WTC11 (cell line): ENCODE measurements at places on chromosomes 2 and 18.
A peak's percentile ranks its signal among the peaks of the same experiment; 100 is the strongest.

GRCh38 chr2:55918856-55919255 lies 4.7 kb downstream of the EFEMP1 start:
- no peak overlapping the region for H3K4me3 ChIP-seq
- DNase-seq: no peak
- peaks cover 2% of the 10 kb centered on the region; the same call in 1 of the 2 replicates for H3K36me3 ChIP-seq
- peaks cover 15% of the 10 kb centered on the region for H3K4me1 ChIP-seq
- no peak overlapping the region for H3K27ac ChIP-seq

DNA sequence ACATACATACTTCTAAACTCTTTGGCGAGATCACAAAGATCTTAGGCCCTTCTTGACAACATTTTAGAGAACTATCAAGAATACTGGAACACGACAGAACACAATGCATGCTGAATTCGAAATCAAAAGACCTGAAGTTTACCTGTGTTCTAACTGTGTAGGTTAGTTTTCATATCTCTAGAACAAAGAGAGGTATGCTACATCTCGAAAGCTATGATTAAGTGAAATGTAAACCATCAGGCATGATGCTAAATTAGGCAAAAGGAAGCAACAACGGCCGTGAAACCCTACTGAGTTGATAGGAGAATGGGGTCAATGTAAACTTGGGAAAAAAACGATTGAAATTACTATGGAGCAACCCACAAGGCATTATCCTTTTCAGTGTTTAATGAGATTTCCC lies 43.7 kb downstream of the IKZF2 start:
- H3K4me1 ChIP-seq: peaks cover 18% of the 10 kb centered on the region
- H3K27ac ChIP-seq: peak overlapping the region; percentile 3; the same call in 1 of the 2 replicates
- no peak for DNase-seq

DNA sequence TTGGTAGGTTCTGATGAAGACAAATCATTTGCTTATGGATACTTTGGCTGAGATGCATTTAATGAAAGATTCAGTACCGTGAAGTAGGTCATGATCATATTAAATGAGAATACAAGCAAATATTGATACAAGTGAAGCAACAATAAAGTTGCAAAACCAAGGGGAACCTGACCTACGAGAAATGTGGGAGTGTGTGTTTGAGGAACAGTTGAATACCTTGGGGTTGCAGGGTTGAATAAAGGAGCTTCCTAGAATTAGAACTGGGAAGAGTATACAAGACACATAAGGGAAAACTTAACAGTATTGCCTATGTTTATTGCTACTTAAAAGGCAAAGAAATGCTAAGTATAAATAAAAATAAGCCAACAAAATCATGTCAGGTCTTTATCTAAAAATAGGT lies 702.9 kb downstream of the ERBB4 start:
- DNase-seq: no peak
- H3K27ac ChIP-seq: no peak overlapping the region
- no peak overlapping the region for H3K4me3 ChIP-seq
- H3K36me3 ChIP-seq: no peaks in the 10 kb centered on the region
- H3K4me1 ChIP-seq: peaks cover 10% of the 10 kb centered on the region

- H3K4me1 ChIP-seq: peaks cover 14% of the 10 kb centered on the region
- no peak for DNase-seq
Observed at GRCh38 chr2:41906338-41906725, 141.5 kb upstream of the PKDCC start.
